Femur (tissue), 1 donor: ENCODE measurements at places on chromosomes 1 and 21.
A peak's percentile ranks its signal among the peaks of the same experiment; 100 is the strongest.

DNA sequence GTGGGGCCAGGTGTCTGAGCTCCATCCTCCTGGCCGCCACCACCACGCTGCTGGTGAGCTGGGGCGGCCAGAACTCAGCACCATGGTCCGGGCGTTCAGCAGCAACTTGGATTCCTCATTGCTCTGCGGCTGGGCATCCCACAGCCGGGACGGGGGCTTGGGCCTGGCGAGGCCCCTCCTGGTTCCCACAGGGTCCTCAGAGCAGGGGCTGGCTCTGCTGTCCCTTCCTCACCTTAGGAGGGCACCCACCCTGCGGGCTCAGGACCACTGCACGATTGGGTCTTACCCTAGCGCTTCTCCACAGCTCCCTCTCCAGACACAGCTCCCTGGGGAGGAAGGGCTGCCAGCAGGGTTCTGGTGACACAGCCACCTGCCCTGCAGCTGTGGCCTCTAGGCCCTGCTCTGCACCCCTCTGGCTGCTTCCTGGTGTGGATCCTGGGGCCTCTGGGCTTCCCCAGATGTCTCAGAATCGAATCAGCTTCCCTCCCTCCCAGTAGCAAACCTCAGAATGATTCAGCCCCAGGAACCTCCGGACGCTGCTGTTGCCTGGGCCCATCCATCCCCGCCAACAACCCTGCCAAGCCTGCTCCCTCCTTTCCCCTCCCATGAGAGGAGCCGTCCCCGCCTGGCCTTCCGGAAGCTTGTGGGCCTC, 25.0 kb downstream of the CRYAA start:
- peak; percentile 54 for DNase-seq

GRCh38 chr1:2019172-2019543, at the start of gene GABRD:
Gene GABRD (plus strand): TSS chr1:2019345. CDS start chr1:2019424, 79 bp downstream.
- no peak for DNase-seq

- no peak for DNase-seq
These were observed 648.3 kb downstream of the KIF26B start for GRCh38 chr1:245802941-245803665.

DNA sequence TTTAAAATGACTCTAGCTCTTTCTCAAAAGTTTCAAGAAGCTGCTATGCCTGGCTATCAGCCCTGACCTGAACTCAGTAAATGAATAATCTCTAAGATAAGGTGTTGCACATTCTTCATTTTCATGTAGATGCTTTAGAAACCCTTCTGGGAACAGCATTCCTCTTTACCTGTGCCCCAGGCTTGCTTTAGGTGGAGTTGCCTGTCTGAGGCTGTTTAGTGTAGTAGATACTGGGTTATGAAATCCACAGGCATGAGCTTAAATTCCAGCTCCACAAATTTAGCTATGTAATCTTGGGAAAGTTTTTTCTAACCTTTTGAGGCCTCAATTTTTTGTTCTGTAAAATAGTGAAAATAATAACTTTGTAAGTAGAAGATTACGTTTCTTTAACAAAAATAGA, 41.6 kb downstream of the ATP6V1G3 start:
- DNase-seq = no peak

GRCh38 chr1:52668711-52669110, 29.4 kb downstream of the COA7 start:
- no peak for DNase-seq

DNA sequence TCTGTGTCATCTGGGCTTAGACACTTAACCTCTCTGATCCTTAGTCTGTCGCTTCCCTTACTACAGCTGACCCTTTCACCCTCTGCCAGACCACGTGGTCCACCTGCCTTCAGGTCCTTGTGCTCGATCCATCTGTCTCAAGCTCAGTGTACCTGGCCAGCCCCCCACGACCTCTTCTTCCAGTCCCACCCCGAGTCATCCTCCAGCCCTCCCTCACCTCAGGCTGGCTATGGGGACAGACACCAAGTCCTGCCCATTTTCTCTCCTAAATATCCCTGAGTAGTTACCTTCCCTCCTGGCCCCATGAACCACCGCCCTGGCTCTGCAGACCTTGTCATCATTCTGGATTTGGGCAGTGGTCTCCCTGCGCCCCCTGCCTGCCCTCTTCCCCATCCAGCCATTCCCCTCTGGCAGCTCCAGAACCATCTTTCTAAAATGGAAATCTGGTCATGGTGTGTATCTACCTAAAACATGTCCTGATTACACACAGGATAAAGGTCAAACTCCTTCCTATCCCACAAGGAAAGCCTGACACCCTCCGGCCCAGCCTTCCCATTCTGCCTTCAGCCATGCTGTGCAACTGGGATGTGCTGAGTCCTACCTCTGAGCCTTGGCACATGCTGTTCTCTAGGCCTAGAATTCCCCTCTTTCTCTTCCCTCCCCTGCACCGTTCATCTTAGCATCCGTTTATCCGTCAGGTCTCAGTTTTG, 107.6 kb downstream of the EPHB2 start:
- DNase-seq = no peak

- DNase-seq = no peak
These were observed 13.3 kb upstream of the ERICH3 start for GRCh38 chr1:74686928-74687327.

DNA sequence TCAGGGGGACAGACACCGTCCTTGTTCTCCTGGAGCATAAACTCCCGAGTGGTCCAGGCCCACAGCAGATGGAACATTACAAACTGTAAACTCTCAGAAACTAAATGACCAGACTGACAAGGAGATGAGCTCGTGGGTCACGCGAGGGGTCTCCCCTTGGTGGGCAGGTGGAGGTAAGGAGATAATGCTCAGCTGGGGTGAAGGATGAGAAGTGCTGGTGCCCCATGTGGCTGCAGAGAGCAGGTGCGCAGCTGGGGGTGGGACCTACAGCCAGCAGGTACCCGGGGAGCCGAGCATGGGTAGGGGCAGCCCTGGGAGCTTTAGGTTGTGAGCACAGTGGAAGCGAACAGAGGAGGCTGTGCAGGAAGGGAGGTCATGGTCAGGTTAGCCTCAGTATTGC, 40.1 kb downstream of the AJAP1 start:
- no peak for DNase-seq

GRCh38 chr1:77347646-77348045, 65.8 kb downstream of the AK5 start:
- no peak for DNase-seq

DNA sequence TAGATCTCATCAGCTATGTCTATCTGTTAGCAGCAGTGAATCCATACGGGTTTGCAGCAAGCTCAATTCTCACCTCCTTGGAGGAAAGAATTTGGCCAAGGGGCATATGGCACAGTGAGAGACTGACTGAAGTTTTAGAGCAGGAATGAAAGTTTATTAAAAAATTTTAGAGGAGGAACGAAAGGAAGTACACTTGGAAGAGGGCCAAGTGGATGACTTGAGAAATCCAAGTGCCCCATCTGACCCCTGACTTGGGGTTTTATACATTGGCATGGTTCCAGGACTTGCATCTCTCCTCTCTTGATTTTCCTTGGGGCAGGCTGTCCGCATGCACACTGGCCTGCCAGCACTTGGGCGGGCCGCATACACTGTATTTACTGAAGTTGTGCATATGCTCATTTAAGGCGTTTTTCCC, 9.2 kb upstream of the OSBPL9 start:
- DNase-seq = no peak

DNA sequence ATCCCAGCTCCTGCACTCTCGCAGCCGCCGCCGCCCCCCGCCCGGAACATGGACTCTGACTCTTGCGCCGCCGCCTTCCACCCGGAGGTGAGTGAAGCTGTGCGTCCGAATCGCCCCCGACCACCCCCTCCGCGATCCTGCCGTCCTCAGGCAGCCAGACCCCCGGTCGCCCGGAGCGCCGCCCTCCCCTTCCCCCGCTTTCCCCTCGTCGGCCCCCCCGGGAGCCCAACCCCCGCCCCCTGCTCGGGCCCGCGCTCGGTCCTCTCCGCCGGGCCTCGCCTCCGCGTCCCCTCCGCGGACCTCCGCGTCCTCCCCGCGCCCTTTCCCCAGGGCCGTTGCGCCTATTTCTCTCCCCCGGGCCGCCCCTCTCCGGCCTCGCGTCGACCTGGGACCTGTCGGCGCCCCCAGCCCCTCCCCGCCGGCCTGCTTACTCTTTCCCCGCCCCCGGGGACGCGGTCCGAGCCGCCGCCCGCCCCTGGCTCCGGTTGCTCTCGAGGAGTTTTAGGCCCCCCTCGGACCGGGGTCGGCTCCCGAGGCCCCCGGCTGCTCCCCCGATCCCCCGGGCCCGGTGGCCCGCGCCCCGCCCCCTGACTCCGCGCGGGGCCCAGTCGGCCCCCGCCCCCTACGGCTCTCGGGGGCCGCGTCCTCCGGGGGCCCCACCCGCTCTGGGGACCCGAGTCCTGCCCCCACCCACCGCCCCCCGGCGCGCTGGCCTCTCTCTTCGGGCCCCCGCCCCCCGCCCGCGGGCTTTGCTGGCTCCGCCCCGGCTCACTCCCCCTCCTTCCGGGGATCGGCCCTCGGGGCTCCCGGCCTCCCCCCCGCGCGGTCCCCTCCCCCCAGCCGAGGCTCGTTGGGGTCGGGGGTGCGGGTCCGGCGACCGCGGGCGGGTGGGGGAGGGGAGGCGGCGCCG, 743 bp downstream of the PHF13 start:
- DNase-seq = peak; percentile 66

DNA sequence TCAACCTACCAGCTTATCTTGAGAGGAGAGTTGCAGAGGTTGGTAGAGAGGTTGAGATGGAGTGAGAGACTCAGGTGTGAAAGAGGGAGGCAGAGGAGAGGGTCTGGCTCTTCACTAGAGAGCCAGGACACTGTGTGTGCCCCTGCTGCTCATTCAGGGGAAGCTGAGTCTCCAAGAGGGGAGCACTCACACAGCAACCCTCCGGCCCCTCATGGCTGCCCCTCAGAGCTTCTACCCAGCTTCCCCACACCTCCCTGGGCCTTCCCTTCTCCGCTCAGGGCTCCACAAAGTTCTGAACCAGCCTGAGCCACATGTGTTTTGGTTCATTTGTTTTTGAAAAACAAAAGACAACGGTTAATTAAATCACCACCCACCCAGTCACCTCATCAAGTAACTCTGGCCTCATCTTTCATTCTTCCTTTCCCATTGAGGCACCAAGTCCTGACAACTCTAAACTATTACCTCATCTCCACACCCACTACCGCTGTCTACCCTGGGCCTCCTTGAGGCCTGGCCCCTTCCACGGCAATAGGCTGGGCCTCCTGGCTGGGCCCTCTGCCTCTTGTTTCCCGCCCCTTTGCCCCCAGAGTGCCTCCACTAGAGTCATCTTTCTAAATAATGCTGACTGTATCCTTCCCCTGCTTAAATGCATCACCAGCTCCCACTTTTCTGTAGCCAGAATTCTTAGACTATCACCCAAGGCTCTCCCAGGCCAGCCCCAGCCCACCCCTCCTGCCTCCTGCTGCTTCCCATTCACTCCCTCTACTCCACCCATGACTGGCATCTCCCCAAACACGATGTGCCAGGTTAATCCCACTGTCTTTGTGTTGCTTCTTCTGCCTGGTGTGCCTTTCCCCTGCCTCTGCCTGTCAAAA, 33.0 kb downstream of the TNNT2 start:
- DNase-seq = no peak

- DNase-seq = no peak
These were observed 19.6 kb downstream of the KCNAB2 start for GRCh38 chr1:6065093-6065858.

DNA sequence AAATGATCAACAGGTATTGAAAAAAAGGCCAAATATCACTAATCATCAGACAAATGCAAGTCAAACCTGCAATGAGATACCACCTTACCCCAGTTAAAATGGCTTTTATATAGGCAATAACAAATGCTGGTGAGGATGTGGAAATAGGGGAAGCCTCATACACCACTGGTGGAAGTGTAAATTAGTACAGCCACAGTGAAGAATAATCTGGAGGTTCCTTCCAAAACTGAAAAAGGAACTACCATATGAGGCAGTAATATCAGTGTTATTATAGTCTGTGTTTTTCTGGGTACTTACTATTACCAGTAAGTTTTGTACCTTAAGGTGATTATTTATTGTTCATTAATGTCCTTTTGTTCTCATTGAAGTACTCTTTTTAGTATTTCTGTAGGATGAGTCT, 201.3 kb downstream of the MRPL39 start:
- DNase-seq = no peak
